Activated CD4-positive, alpha-beta memory T cell treated with anti-CD3 and anti-CD28 coated beads, Interleukin-2, amount 10 ng/mL, durations not matched to agents 7 days and 5 days (primary cell): ENCODE measurements at places on chromosomes 12 and 14. TPM values are rescaled to one million over a fixed set of nuclear protein-coding genes. Genes with fewer than 3 reads are reported as not detected.
A peak's percentile ranks its signal among the peaks of the same experiment; 100 is the strongest.

BEST3 gene
- total RNA-seq = not detected

SLC10A1 gene
- total RNA-seq = not detected

ADCY6 gene
- total RNA-seq = not detected

RNU4-1 gene
- 1,910 TPM for total RNA-seq

FBXW8 gene
- 7.2 TPM for total RNA-seq

ERP27 gene
- 8.5 TPM for total RNA-seq

PMEL gene
- 0.33 TPM for total RNA-seq

C12orf54 gene
- total RNA-seq = not detected

ALX1 gene
- total RNA-seq = not detected

OLR1 gene
- not detected for total RNA-seq

DNA sequence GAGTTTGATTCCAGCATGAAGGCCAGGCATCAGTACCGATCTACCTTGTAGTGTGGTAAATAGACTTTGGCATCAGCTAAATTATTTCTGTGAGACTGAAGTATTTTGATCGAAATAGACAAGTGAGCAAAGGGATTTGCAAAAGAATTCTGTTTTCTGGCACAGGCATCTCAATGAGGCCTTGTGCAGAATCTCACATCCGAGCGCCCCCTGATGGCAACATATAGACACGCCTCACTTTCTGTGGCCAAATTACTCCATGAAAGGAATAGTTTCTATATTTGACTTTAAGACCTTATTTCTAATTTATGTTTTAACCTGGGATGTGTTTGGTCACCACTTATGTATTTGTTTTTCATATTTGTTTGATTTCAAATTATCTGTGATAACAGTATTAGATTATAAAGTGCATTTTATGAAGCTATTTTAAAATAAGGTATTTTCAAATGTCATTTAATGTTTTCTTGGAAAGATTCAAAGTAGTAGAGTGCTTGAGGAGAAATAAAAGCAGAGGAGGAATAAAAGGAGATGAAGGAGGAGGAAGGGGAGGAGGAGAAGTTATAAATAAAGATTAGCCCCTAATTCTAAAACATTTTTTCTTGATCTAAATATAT is 731.9 kb downstream of the NRXN3 start:
- DNase-seq = no peak
- no peaks in the 10 kb centered on the region for H3K4me1 ChIP-seq
- H3K4me3 ChIP-seq = no peak overlapping the region

DNA sequence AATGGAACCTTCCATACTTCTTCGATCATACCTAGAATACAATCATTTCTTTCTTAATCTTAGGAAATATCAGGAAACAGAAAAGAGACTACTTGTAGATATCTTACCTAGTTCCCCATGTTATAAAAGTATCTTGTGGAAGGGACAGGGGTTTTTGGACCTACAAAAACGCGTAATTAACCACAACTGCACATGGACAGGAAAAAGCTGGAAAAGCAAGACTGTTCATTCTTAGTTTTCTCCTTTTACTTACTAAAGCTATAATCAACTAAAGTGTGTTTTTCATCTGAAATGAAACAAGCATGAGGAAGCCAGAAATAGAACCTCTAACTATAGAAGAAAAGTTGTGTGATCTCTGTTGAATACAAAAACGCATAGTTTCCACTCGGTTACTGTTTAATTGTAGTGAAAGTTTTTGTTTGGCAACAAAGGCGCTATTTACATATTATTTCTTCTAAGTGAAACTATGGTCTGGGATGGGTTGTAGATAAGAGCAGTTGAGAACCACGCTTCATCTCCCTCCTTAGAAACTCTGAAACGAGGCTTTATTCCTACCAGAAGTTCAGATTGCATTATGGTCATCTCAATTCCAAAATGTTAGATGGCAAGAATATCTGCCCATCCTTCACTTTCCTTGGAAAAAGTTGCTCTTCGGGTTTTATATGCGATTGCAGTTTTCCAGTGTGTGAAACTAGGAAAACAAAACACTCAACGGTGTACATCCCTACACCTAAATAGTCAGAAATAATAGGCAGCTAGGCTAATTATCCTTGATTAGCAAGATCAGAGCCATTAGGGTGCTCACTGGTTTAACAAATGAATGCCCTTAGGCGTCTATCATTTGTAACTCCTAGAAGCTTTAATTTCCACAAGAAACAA is 1.1 kb downstream of the BCAT1 start:
- DNase-seq = no peak
- H3K36me3 ChIP-seq = no peaks in the 10 kb centered on the region
- H3K27me3 ChIP-seq = peaks cover 48% of the 10 kb centered on the region
- H3K4me1 ChIP-seq = peaks cover 30% of the 10 kb centered on the region

GRCh38 chr12:34606749-34607519 is 584.6 kb downstream of the ALG10 start:
- no peaks in the 10 kb centered on the region for H3K36me3 ChIP-seq
- no peak for DNase-seq
- H3K4me1 ChIP-seq = no peaks in the 10 kb centered on the region
- no peaks in the 10 kb centered on the region for H3K27me3 ChIP-seq

DNA sequence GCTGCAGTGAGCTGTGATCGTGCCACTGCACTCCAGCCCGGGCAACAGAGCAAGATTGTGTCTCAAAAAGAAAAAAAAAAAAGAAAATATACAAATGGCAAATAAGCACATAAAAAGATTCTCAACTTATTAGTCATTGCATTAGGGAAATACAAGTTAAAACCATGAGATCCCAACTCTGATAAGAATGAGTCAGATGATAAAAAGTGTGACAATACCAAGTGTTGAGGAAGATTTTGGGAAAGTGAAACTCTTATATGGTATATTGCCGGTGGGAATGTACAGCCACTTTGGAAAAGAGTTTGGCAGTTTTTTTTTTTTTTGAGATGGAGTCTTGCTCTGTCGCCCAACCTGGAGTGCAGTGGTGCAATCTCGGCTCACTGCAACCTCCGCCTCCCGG is 7.6 kb upstream of the PRPF40B start:
- H3K36me3 ChIP-seq = peaks cover 2% of the 10 kb centered on the region
- no peak overlapping the region for H3K27ac ChIP-seq
- H3K27me3 ChIP-seq = peaks cover 32% of the 10 kb centered on the region

DNA sequence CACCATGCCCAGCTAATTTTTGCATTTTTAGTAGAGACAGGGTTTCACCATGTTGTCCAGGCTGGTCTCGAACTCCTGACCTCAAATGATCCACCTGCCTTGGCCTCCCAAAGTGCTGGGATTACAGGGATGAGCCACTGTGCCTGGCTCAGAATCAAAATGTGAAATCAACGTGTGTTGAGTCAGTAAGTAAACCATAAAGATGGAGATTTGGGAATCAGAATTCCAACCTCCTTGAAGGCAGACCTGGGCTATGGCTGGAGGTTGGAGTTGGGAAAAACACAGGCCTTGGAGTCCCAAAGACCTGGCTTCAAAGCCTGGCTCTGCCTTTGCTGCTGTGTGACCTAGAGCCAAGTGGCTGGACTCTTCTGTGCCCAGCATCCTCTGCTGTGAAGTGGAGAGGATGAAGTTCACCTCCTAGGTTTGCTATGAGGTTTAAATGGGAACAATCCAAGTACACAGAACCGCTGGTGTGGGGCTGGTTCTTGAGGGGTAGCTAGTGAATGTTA is 10.2 kb downstream of the ALDH2 start:
- H3K27ac ChIP-seq = no peak overlapping the region
- peaks cover 7% of the 10 kb centered on the region for H3K27me3 ChIP-seq
- H3K4me3 ChIP-seq = no peak overlapping the region
- DNase-seq = no peak

DNA sequence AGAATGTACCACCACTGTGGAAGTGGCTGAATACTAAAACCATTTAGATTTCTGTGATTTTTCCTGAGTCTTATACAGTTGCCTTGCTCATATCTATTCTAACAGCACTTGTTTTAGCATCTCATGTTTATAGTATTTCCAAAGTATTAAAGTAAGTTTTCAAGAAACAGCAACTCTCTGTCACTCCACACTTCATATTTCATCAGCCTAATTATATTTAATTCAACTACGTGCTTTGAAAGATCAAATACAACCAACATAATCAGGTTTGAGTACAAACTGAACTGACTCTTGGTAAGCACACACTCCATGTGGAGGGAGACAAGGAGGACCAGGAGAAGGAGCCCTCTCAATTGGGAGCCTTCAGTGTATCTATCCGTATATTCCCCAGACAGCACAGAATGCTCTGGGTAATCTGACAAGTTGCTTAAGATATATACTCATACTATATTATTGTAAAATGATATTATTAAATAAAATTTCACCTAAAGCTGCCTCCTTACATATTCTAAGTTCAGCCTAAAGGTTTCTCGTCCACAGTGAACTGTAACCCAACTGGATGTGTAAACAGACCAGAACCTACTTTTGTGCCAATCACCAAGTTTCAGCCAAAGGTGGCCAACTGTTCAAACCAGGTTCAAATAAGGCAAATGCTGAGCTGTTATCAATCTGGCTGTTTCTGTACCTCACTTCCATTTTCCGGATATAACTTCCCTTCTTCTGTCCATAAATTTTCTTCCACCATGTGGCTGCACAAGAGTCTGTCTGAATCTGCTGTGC is 105.0 kb upstream of the RASSF8 start:
- H3K36me3 ChIP-seq = no peaks in the 10 kb centered on the region
- H3K27me3 ChIP-seq = peaks cover 4% of the 10 kb centered on the region
- no peak overlapping the region for H3K4me3 ChIP-seq
- no peak for DNase-seq

DNA sequence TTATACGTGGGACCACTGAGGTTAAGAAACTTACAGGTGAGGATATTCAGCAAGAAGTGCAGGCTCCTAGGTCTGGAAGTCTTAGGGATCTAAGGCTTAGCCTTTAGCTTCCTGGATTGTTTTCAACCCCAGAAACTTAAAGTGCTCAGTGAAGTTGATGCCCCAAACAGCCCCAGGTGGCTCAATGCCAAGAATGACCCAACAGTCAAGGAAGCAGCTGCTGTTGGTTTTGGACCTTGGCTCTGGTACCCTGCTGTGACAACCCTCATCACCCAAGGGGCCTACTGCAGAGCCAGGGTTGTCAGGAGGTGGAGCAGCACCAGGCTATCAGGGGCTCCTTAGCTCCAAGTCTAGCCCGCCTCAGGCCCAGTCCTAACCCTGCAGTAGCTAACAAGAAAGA is 36.8 kb downstream of the VDR start:
- peaks cover 90% of the 10 kb centered on the region for H3K4me1 ChIP-seq
- peak overlapping the region; percentile 17 for H3K4me3 ChIP-seq
- no peaks in the 10 kb centered on the region for H3K27me3 ChIP-seq
- H3K36me3 ChIP-seq = peaks cover 82% of the 10 kb centered on the region
- DNase-seq = no peak
- H3K27ac ChIP-seq = peak overlapping the region; percentile 92

GRCh38 chr12:116332705-116333380 is 55.4 kb upstream of the MED13L start:
- no peak overlapping the region for H3K4me3 ChIP-seq
- H3K27me3 ChIP-seq = no peaks in the 10 kb centered on the region
- H3K27ac ChIP-seq = no peak overlapping the region
- DNase-seq = no peak
- H3K36me3 ChIP-seq = no peaks in the 10 kb centered on the region

- H3K4me1 ChIP-seq = peaks cover 23% of the 10 kb centered on the region
- no peak overlapping the region for H3K4me3 ChIP-seq
- no peak for DNase-seq
Observed at GRCh38 chr12:68011882-68012207, 22.6 kb downstream of the IFNG-AS1 start.

DNA sequence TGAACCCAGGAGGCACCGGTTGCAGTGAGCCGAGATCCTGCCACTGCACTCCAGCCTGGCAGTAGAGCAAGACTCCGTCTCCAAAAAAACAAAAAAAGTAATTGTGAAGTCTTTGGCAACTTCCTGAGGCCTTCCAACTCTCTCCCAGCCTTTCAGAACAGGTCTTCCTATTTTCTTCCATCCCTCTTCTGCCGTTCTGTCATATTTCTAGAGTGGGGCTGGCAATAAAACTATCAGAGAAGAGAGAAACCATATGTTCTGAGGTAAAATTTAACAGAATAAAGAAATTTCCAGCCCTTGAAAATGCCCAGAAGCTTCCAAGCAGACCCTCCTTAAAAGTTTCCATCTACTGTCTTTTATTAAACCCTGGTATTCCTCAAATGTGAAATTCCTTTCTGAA is 100.4 kb downstream of the HMGA2 start:
- H3K27ac ChIP-seq = no peak overlapping the region
- no peak for DNase-seq
- H3K36me3 ChIP-seq = no peaks in the 10 kb centered on the region
- no peaks in the 10 kb centered on the region for H3K4me1 ChIP-seq
- H3K4me3 ChIP-seq = no peak overlapping the region

GRCh38 chr12:32821710-32822109 is 66.0 kb upstream of the YARS2 start:
- H3K27me3 ChIP-seq = no peaks in the 10 kb centered on the region
- no peak overlapping the region for H3K4me3 ChIP-seq
- H3K4me1 ChIP-seq = no peaks in the 10 kb centered on the region
- DNase-seq = no peak
- no peaks in the 10 kb centered on the region for H3K36me3 ChIP-seq

GRCh38 chr14:22179190-22179589 is 409.8 kb downstream of the DAD1 start:
- no peak overlapping the region for H3K4me3 ChIP-seq
- no peaks in the 10 kb centered on the region for H3K27me3 ChIP-seq
- H3K36me3 ChIP-seq = no peaks in the 10 kb centered on the region
- DNase-seq = no peak

DNA sequence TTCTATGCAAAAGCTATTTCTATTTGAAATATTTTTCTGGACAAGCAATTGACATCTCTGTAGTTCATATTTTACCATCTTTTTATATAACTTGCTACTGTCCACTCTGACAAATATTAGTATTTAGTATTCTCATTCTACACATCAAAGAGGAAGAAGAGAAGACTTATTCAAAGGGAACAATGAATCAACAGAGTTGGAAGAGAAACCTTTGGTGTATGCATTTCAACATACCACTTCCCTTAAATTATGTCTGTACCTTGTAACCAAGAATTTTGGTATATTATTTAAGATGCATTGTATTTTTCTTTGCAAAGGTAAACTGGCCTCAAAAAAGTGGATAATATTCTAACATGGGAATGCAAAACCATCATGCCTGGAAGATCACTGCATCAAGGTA is 72.1 kb upstream of the DUSP6 start:
- H3K4me3 ChIP-seq = no peak overlapping the region
- H3K4me1 ChIP-seq = peaks cover 45% of the 10 kb centered on the region
- no peak for DNase-seq
- peaks cover 65% of the 10 kb centered on the region for H3K36me3 ChIP-seq
- no peaks in the 10 kb centered on the region for H3K27me3 ChIP-seq
- H3K27ac ChIP-seq = no peak overlapping the region

- H3K27me3 ChIP-seq = no peaks in the 10 kb centered on the region
- H3K27ac ChIP-seq = no peak overlapping the region
- DNase-seq = no peak
- no peaks in the 10 kb centered on the region for H3K4me1 ChIP-seq
- no peak overlapping the region for H3K4me3 ChIP-seq
- H3K36me3 ChIP-seq = peaks cover 62% of the 10 kb centered on the region
Observed at GRCh38 chr12:132021965-132022364, 72.2 kb downstream of the EP400 start.

DNA sequence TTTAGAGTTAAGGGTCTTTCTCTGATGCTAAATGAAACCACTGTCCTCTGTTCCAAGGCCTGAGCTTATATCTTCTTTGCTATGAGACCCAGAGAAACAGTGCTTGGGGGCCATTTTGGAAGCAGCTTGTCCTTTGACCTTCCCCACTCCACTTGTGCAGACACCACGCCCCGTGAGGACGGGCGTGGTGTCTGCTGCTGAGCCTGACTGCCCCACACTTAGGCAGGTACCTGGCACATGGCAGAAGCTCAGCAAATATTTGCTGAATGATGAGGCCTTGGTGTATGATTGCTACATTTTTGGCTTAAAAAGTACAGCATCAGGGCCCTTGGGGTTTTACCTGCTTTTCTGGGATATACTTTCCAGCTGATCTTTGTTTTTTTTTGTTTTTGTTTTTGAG is 69.9 kb downstream of the RASSF3 start:
- peak overlapping the region; percentile 95 for H3K27ac ChIP-seq
- H3K27me3 ChIP-seq = no peaks in the 10 kb centered on the region
- peaks cover 45% of the 10 kb centered on the region for H3K36me3 ChIP-seq
- H3K4me1 ChIP-seq = peaks cover 95% of the 10 kb centered on the region
